Endothelial cell of coronary artery (primary cell): ENCODE measurements at places on chromosomes 16 and 17. TPM values are rescaled to one million over a fixed set of nuclear protein-coding genes. Genes with fewer than 3 reads are reported as not detected.

The NPIPB2 gene
- total RNA-seq, result 1.3 and 4.0 TPM in 2 replicates

The KRTAP4-6 gene
- total RNA-seq, result not detected in 2 replicates

The IRX6 gene
- total RNA-seq, result not detected in 2 replicates

The DNAAF1 gene
- total RNA-seq, result 0.09 TPM in 1 of 2 replicates, not detected in the other

The TBC1D3E gene
- not detected in 2 replicates for total RNA-seq

The DHRS7C gene
- total RNA-seq, result not detected in 2 replicates

The FNDC8 gene
- not detected in 2 replicates for total RNA-seq

The CD300LB gene
- total RNA-seq, result not detected in 2 replicates

The KRTAP4-9 gene
- total RNA-seq, result not detected in 2 replicates

The KRTAP9-2 gene
- not detected in 2 replicates for total RNA-seq

The HSD3B7 gene
- total RNA-seq, result 4.1 and 7.4 TPM in 2 replicates

The CACNG1 gene
- not detected in 2 replicates for total RNA-seq

The PPM1E gene
- total RNA-seq, result 0.09 TPM in 1 of 2 replicates, not detected in the other

The TMEM256 gene
- 86.7 and 102 TPM in 2 replicates for total RNA-seq

The SNF8 gene
- total RNA-seq, result 106 and 147 TPM in 2 replicates

The OTOP3 gene
- total RNA-seq, result not detected in 2 replicates

The LMF1 gene
- 7.8 and 9.1 TPM in 2 replicates for total RNA-seq

The KRT33A gene
- total RNA-seq, result not detected in 2 replicates

The FOXN1 gene
- total RNA-seq, result not detected in 2 replicates

The G6PC3 gene
- 19.3 and 24.1 TPM in 2 replicates for total RNA-seq

The KCNJ12 gene
- total RNA-seq, result 1.2 and 2.3 TPM in 2 replicates

The HOXB9 gene
- not detected in 2 replicates for total RNA-seq

The CDR2 gene
- 45.0 and 52.8 TPM in 2 replicates for total RNA-seq

The CCNF gene
- total RNA-seq, result 17.1 and 40.8 TPM in 2 replicates

The TSNAXIP1 gene
- 0.85 and 0.90 TPM in 2 replicates for total RNA-seq

The LRRC59 gene
- total RNA-seq, result 162 and 203 TPM in 2 replicates

The CLDN6 gene
- total RNA-seq, result not detected in 2 replicates

The HSPB9 gene
- not detected in 2 replicates for total RNA-seq

The LRRC37A3 gene
- total RNA-seq, result 2.7 and 3.2 TPM in 2 replicates

The CES1 gene
- total RNA-seq, result 0.09 TPM in 1 of 2 replicates, not detected in the other

The CCDC92B gene
- total RNA-seq, result not detected in 2 replicates

The TPSB2 gene
- total RNA-seq, result not detected in 2 replicates

The ANKRD11 gene
- total RNA-seq, result 52.0 and 88.8 TPM in 2 replicates

The P2RX5 gene
- total RNA-seq, result 0.18 and 2.3 TPM in 2 replicates

The MPG gene
- 138 and 165 TPM in 2 replicates for total RNA-seq

The TRIM47 gene
- total RNA-seq, result 33.8 and 34.9 TPM in 2 replicates

The TSEN54 gene
- total RNA-seq, result 11.2 and 13.6 TPM in 2 replicates

The CTRB1 gene
- total RNA-seq, result not detected in 2 replicates

The CDRT4 gene
- total RNA-seq, result 1.4 and 2.5 TPM in 2 replicates

The CDRT15L2 gene
- not detected in 2 replicates for total RNA-seq

The KARS1 gene
- total RNA-seq, result 181 and 183 TPM in 2 replicates

The PLA2G10 gene
- total RNA-seq, result not detected in 2 replicates

The WNK4 gene
- total RNA-seq, result 0.63 and 8.1 TPM in 2 replicates

The TMEM186 gene
- 5.3 and 6.0 TPM in 2 replicates for total RNA-seq

The CD300LG gene
- total RNA-seq, result 0.09 TPM in 2 replicates

The ZSCAN10 gene
- total RNA-seq, result 0.19 TPM in 1 of 2 replicates, not detected in the other

The C17orf50 gene
- not detected in 2 replicates for total RNA-seq

The SCNN1G gene
- total RNA-seq, result not detected in 2 replicates
